ENCODE measurements at places on chromosomes 16 and 17.

DNA sequence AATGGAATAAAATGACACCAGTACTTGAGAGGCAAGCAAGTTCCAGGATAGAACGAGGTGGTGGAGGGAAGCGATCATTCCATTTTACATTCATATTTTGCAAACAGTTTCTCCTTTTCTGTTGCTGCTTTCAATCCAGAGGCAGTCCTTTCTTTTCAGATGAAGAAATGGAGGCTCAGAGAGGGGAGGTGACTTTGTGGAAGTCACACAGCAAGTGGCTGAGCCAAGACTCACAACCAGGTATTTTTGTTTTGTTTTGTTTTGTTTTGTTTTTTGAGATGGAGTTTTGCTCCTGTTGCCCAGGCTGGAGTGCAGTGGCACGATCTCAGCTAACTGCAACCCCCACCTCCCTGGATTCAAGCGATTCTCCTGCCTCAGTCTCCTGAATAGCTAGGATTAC is 29.3 kb downstream of the GPR142 start:
- no peak for DNase-seq

DNA sequence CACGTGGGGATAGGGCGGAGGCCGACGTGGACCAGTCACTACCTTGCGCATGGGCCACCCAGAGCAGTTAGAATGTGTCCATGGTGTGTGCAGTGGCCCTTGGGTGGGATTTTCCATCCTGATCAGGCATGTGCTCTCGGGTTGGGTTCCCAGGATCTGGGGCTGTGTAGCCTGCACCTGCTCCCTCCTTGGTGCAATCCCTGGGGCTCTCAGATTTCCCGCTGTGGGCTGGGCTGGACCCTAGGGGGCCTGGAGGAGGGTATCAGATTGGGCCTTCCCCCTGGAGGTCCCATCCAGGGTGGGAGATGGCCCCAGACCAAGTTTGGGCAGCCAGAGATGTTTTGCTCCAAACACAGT is 1.3 kb downstream of the SMTNL2 start:
- no peak for DNase-seq

- DNase-seq: no peak
These were observed 2.2 kb upstream of the GSDMA start for GRCh38 chr17:39960524-39961041.

GRCh38 chr17:41986634-41987033 is 20.0 kb downstream of the CNP start:
- DNase-seq: no peak

DNA sequence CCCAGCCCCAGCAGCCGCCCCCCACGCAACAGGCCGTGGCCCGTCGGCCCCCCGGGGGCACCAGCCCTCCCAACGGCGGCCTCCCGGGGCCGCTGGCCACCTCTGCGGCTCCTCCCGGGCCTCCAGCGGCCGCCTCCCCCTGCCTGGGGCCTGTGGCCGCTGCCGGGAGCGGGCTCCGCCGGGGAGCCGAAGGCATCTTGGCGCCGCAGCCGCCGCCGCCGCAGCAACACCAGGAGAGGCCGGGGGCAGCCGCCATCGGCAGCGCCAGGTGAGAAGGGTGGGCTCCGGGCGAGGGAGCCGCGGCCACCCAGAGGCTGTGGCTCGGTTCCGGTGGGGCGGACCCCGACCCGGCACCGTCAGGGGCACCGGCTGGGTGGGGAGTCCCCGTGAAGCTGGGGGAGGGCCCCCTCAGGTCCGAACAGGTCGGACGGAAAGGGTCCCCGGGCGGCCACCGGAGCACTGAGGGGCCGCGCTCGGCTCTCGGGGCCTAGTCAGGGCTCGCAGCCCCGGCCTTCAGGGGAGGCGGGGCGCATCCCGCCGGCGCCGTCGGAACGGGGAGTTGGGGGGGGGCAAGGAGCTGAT is 583 bp downstream of the ATXN2L start:
- DNase-seq: no peak

Data from activated T-helper 1 cell treated with Interleukin-2 at 50 U/mL for 16 hours (primary cell).